ENCODE measurements at places on chromosomes 5 and 9.
A peak's percentile ranks its signal among the peaks of the same experiment; 100 is the strongest.

DNA sequence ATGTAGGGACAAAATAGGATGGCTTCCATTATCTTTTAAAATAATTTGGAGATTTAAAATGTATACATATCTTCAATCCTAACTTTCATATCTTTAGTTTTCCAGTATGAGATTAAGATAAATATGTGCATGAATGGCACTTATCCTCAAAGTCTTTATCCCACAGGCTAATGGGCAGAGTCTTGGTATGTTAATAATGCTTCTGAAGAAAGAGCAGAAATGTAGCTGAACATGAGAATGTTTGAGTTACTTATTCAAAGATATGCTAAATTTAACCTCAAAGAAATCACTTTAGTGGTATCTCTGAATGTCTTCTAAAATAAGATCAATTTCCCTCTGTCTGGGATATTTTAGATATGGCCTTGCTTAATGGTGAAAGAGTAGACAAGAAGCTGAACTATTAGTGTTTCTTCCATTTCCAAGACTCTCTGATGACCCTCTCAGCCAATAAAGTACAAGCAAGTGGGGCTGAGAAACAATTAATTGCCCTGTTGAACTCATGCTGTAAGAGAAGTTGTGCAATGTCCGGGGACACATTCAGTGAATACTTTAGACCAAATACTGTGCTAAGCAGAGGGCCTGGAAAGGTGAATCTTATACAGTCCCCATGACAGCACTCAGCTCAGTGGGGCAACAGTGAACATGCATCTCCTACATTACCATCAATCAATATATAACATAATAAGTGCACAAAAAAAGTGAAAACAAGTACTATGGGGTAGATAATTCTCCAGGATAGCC is 50.0 kb upstream of the ADAMTSL1 start:
- DNase-seq, result no peak

DNA sequence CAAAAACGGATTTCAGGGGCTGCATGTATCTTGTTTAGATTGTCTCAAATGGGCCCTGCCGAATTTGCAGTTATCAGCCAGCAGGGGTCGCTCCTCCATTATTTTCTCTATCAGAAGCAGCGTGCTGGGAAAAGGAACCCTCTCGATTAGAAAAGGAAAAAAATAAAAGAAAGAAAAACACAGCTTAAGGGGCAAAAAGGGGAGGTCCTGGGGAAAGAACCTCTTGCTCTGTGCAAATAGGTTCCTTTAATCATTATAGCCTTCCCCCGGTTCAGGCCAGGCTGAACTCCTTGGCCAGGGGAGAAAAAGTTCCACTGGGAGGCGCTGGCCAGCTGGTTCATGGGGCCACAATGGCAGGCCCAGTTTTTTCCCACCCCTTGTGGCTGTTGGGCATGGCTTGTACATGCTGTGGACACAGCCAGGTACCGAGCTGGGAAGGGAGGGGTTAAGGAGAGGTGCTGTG is 25.0 kb upstream of the CAPSL start:
- no peak for DNase-seq

DNA sequence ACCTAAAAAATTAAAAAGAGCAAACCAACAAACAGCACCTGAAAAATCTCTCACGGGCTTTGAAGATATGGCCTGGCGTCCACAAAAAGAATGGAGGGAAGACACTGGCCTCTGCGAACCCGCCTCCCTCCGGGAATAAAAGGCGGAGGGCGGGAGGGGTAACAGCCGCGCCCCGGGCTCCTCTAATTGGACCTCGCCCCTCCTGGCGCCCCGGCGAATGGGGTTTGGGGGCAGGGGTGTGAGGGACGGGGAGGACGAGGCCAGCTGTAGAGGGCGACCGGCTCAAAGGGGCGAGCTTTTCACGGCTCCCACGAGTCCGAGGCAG is 753 bp downstream of the FANCC start:
- peak; percentile 88 for DNase-seq

GRCh38 chr5:749101-749670 is 35.3 kb downstream of the ZDHHC11B start:
- DNase-seq, result no peak
